ENCODE measurements at places on chromosomes 1 and 21.

- DNase-seq: no peak
Measured at GRCh38 chr1:167345386-167345733, 124.7 kb downstream of the POU2F1 start.

DNA sequence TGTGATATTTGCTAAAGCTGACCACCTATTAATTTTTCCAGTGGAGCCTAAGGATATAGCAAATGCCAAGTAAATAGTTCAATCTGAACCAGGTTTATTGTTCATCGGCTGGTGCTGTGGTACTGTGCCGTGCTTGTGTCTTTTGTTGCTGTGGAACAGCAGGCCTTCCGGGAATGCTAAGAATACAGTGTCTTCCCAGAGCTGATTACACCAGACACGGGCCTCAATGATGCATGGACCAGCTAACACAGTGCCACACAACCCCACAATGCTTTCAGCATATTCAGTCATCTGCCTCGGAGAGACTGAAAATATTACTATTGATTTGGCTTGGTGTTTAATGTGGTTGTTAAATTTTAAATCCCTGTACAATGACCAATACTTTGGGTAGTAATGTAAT, 415.4 kb downstream of the PTBP2 start:
- DNase-seq: no peak

- DNase-seq: no peak
Measured at GRCh38 chr21:21156957-21157356, 158.7 kb downstream of the NCAM2 start.

DNA sequence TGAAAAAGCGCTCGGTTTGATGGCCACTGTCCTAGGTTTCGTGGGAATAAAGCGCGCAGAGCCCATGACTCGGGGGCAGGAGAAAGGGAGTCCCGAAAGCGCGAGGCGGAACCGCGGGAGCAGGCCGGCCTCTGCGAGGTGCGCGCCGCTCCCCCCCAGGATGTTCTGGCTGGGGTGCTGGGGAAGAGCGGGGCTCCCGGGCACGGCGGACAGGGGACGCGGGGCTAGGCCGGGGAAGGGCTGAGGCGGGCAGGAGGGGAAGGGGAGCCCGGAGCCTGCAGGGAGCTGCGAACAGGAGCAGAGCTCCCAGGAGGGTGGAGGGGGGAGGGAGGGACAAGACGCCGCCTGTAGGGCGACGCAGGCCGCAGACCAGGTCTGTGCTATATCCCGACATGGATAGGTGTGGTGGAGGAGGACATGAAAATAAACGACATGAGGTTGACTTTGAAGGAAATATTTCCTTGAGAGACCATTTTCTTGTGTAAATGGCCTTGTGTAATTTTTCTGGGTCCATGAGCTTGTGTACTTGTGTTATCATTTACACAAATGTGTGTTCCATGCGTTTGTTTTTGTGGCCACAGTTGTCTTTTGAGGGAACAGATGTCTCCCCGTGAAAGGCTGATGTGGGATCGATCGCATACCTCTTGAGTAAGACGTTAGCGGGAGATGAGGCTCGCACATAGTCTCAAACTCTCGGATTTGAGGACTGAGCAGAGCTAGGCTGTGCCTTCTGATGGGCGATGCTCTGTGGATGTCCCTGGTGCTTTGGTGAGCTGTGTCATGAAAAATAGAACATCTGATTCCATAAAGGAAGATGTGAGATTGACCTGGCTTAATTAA, 1.3 kb downstream of the PCNT start:
- peak; percentile 26 for DNase-seq

GRCh38 chr1:99146129-99146848, 118.0 kb upstream of the PLPPR4 start:
- DNase-seq: no peak

DNA sequence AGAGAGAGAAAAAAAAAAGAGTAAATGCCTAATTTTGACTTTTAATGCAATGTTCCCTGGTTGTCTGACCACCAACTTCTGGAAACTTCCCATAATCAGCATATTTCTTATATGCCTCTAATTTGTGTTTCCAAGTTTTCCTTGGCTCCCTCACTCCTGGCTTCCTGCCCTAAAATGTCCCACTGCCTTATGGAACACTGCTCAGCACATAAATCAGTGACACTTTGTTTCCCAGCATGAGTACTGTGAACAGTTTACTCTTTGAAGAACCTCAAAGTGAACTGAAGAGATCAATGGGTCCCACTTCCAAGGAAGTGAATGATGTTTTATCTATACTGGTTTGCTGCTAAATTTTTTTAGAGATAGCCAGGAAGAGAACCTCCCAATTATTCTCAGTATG, 271.3 kb upstream of the PRMT6 start:
- no peak for DNase-seq

DNA sequence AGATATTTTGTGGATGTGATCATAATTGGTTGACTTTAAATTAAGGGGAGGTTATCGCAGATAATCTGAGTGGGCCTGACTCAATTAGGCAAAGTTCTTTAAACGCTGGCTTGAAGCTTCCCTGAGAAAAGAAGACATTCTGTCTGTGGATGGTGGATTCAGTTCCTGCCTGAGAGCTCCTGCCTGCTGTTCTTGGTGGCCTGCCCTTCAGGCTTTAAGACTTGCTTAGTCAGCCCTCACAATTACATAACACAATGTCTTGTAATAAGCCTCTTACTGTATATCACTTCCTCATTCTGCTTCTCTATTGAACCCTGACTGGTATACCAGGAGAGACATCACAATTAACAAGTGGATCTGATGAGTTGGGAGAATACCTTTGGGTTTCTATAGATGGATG, 50.2 kb downstream of the KCNJ6 start:
- peak; percentile 40 for DNase-seq

DNA sequence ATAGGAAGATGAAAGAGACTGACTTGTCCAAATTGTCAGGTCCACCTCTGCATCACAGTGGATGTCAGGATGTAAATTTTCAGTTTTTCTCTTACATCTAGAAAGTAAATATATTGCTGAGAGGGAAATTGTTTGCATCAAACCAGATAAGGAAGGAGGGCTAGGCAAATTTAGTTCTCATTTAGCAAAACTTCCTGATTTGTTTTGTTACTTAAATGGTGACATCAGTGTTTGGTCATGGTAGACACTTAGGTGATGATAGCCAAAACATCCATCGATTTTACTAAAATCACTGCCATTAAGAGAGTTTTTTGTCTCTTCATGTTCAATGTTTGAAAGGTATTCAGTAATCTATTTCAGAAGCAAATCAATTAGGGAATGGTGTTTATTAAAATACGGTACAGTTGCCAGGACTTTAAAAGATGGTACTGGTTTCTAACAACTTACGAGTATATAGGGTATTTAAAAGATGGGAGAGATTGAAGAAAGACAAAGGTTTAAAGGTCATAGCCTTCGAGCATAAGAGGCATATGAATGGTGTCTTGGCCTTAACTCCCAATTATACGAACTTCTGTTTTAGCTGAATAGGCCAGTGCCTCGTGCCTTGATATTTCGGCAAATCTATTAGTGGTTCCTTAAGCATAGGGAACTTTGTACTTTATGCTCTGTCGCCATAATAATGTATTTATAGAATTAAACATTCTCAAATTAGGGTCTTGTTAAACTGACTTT, 3.0 kb downstream of the IER5 start:
- no peak for DNase-seq

GRCh38 chr1:38059635-38060250, 13.2 kb upstream of the POU3F1 start:
- DNase-seq: no peak

- no peak for DNase-seq
Measured at GRCh38 chr1:202553560-202554038, 156.7 kb downstream of the SYT2 start.

DNA sequence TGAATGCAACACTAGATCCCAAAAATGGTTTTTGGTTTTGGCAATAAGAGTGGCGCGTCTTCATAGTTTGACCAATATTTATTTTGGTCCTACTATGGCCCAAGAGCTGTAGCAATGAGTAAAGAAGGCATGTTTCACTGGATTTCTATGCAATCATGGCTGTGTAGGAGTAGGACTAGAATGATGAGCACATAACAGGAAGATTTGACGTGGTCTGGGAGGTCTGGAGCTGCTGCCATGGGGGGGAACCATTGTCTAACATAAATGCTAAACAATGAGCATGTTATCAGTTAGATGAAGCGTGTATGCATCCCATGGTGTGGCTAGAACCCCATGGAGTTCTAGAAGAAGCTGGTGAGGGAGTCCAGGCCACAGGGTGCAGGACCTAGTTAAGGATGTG, 38.3 kb downstream of the OLIG1 start:
- no peak for DNase-seq

DNA sequence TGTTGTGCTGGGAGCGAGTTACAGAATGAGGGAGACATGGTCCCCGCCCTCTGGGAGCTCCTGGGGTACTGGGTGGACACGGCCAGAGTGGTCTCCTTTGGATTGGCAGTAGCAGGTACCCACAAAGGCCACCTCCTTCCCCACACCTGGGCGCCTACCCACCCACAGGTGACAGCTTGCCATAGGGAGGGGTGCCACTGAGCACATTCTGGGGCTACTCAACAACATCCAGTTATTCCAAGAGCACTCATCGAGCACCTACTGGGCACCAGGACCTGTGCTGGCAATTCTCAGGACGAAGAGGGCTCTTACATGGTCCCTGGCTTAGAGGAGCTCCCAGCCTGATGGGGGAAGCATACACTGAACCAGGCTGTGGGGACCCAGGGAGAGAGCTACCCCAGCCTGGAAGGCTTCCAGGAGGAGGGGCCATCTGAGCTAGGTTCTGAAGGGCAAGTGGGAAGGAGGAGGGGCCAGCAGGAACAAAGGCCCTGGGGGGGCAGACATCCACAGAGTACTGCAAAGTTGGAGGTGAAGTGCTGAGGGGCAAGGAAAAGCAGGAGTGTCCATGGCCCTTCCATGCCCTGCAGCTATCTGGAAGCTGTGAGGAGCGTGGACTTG, 22.0 kb downstream of the MRPL37 start:
- DNase-seq: no peak

GRCh38 chr1:100452641-100453040, 85.3 kb upstream of the GPR88 start:
- no peak for DNase-seq

GRCh38 chr1:24748191-24749121, 3.2 kb downstream of the CLIC4 start:
- DNase-seq: no peak

- no peak for DNase-seq
Measured at GRCh38 chr21:44757731-44758130, 43.9 kb downstream of the UBE2G2 start.

- no peak for DNase-seq
Measured at GRCh38 chr1:147902253-147902845, at the start of gene GJA8. TSS of gene GJA8 (plus strand) at chr1:147902795. CDS start at chr1:147907956, 5,161 bp downstream.

DNA sequence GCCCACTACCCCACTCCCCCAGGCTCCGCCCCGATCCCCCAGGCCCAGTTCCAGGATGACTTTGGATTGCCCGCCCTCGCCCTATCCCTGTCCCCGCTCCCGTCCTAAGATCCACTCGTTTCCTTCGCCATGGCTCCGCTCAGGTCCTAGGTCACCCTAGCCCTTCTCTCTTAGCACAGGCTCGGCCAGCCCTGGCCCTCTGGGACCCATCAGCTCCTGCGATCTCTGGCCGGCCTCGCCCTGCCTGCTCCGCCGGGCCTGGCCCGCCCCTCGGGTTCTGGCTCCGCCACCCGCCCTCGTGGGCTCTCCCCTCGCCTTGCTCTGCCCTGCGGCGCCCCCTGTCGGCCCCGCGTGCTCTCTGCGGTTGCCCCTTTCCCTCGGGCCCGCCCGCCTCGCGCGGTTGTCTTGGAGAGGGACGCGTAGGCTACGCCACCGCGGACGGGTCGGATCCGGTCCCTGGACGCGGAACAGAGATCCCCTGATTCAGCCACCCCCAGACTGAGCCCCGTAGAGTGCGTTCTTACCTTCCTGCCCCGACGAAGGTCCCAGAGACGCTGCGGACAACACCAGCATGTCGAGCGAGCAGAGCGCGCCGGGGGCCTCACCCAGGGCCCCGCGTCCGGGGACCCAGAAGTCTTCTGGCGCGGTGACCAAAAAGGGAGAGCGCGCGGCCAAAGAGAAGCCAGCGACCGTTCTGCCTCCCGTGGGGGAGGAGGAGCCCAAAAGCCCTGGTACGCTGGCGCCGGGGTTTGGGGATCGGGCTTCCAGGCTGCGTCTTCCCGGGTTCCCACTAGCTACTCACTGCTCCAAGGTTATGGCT, at the start of gene LRRC71:
Gene LRRC71 (plus strand): TSS at position 400 of the 820 bp plus-strand sequence. CDS start 172 bp downstream, at position 572.
- DNase-seq: no peak

- DNase-seq: no peak
Measured at GRCh38 chr21:45615145-45615711, 28.3 kb upstream of the PCBP3 start.

GRCh38 chr1:209871006-209871405, 43.2 kb downstream of the UTP25 start:
- DNase-seq: no peak

DNA sequence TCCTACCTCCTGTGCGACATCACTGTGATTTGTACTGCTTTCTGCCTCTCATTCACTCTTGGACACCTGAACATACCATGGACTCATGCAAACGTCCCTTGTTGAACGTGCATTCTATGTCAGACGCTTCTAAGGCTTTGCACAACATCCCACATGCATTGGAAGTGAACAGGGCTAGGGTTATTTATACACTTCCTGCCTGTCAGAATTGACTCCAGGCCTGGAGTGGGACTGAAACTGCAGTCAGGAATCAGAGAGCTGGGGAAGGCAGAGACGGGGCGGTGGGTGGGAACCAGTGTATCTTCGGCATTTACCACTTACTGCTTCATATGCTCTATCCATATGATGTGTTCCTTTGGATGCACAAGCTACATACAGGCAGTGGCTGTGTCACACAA, 81.4 kb upstream of the GALNT2 start:
- DNase-seq: no peak

DNA sequence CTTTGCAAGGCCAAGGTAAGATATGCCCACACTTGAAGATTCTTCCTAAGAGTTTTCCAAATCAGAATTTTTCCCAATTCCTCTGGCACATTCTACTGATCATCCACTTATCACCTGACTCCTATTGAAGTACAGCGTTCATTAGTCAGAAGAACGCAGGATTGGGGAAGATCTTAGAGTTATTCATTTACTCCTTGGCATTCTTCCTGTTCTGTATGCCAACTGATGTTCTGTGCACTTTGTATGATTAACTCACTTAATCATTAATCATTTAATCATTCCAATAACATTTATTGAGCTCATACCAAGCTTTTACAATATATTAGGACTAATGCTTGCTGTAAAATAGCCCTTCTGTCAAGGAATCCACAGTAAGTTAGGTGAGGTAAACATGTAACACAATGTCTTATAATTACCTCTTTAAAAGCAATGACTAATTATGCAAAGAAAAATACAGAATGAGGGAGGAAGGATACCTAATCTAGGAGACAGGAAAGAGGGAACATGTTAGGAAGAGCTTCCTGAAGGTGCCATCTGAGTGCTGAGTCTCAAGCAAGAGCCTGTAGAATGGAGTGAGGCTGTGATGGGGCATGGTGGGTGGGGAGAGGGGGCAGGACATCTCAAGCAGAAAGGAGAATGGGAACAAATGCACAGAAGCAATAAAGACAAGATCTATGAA, 71.1 kb upstream of the DPT start:
- DNase-seq: no peak

GRCh38 chr1:109532365-109533136, 7.1 kb upstream of the GPR61 start:
- no peak for DNase-seq

DNA sequence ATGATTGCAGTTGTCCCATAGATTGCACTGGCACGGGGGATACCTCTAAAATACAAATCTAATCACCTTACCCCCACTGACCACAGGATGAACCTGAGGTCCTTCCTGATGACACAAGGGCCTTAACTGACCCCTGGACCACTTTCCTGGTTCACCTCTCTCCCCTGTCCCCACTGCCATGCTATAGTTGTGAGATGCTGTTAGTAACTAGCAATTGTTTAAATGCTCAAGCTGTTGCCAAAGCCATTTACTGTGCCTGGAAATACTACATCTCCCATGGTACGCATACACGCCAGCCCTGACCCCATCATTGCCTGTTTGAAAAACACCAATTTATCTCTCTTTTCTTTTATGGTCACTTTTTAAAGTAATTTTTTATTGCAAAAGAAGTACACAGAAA, 29.1 kb upstream of the RGS8 start:
- no peak for DNase-seq
